ENCODE measurements at places on chromosomes 1 and 21. TPM values are rescaled to one million over a fixed set of nuclear protein-coding genes. Genes with fewer than 3 reads are reported as not detected.

GRCh38 chr1:44283524-44284173, 70.4 kb downstream of the DMAP1 start:
- no peak for DNase-seq

DNA sequence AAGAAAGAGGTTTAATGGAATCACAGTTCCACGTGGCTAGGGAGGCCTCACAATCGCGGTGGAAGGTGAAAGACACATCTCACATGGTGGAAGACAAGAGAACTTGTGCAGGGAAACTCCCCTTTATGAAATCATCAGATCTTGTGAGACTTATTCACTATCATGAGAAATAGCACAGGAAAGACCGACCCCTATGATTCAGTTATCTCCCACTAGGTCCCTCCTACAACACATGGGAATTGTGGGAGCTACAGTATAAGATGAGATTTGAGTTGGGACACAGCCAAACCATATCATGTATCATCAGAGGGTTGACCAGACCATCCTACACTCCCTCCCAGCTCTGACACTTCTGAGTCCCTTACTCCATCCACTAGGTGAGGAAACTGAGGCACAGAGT, 143.9 kb upstream of the KLHDC7A start:
- DNase-seq: no peak

DNA sequence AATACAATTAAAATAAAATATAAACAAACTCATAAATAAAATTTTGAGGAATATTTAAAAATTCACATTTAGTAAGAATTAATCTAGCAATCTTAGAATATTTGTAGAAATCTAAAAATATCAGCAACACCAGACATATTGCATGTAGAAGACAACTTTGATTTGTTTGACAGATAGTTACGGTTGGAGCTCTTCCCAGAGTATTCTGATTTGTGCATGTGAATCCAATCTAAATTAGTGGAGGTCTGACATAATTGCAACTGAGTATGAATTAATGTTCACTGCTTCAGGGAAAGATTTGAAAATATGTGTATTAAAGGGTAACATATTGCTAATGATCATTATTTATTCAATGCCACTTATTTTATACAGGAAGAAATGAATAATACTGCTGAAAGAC, 1546.2 kb downstream of the BRINP3 start:
- DNase-seq: no peak

DNA sequence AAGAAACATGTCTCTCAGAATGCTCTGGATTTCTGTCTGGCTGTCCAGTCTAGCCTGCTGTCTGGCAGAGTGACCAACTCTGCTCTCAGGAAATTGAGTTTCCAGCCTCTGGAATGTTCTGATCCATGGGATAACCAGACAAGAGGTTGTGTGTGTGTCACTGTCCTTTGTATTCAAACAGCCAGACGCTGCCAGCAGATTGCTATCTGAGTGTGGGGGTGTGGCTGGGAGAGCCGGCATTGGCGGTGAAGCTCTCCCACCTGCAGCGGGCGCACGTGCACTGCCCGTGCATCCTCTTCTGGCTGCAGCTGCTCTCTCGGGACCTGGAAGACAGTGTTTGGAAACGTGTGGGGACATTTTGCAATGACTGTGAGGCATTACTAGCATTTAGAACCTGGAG, 26.1 kb downstream of the PKP1 start:
- DNase-seq: peak; percentile 95

- DNase-seq: no peak
These were observed 119.8 kb downstream of the HLCS start for GRCh38 chr21:36846631-36847030.

GRCh38 chr1:36609241-36610027, 126.7 kb upstream of the CSF3R start:
- DNase-seq: peak; percentile 54

DNA sequence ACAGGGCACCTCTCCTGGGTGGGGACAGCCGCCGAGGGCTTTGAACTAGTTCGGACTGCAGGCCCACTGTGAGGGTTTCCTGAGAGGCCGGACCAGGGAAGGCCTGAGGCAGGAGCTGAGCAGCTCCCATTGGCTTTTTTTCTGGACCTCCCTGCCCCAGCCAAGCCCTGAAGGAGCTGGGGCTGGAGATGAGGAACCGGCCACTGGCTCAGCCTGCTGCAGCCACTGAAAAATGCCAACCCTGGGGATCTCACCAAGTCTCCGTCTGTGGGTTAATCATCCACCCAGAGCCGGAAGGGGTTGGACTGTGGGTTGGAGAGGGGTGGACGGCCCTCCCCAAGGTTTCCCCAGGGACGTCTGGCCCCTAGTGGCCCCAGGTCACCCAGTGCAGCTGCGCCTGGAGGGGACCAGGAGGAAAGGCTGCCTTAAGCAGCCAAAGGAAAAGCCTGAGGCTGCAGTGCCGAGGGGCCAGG, 2.5 kb downstream of the VWA1 start:
- no peak for DNase-seq

DNA sequence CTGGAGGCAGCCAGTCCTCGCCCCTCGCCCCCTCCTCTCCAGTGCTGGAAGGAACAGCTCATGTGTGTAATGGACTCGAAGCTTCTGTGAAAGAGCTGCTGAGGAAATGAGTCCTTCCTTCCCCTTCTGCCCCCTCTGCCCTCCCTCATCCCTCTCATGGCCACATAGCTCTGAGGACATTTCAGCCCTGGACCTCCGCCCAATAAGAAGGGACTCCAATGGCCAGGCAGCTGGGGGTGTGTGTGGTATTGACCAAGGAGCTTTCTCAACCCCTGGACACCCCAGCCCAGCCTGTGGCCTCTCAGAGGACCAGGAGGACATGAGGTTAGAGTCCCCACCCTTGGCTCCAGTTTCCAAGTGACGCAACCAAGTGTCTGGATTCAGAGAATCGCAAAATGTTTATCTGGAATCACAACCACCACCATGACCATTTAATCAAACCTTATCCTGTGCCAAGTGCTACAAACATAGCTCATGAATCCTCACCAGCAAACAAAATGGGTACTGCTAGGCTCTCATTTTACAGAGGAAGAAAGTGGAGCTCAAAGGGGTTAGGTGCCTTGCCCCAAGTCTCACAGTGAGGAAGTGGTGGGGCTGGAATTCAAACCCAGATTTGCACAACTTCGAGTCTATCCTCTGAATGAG, 47.8 kb upstream of the ECE1 start:
- DNase-seq: peak; percentile 79

DNA sequence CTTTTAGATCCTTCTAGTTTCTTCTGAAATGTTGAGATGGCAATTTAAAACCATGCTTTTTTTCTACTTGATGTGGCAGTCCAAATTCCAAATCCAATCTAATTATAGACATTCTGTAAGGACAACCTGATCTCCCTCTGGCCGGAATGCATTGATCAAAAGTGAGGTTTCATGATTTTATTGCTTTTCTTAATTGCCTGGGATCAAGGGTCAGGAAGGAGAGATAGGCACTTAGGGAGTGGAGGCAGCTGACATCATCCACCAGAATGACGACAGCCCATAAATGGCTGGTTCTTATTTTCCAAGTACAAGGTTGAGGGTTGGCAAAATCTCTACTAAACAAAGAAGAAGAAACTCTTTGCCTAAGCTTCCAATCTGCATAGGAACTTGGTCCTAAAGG, 46.4 kb upstream of the SCCPDH start:
- no peak for DNase-seq

GRCh38 chr1:245045087-245045881, 109.5 kb upstream of the KIF26B start:
- DNase-seq: peak; percentile 3

DNA sequence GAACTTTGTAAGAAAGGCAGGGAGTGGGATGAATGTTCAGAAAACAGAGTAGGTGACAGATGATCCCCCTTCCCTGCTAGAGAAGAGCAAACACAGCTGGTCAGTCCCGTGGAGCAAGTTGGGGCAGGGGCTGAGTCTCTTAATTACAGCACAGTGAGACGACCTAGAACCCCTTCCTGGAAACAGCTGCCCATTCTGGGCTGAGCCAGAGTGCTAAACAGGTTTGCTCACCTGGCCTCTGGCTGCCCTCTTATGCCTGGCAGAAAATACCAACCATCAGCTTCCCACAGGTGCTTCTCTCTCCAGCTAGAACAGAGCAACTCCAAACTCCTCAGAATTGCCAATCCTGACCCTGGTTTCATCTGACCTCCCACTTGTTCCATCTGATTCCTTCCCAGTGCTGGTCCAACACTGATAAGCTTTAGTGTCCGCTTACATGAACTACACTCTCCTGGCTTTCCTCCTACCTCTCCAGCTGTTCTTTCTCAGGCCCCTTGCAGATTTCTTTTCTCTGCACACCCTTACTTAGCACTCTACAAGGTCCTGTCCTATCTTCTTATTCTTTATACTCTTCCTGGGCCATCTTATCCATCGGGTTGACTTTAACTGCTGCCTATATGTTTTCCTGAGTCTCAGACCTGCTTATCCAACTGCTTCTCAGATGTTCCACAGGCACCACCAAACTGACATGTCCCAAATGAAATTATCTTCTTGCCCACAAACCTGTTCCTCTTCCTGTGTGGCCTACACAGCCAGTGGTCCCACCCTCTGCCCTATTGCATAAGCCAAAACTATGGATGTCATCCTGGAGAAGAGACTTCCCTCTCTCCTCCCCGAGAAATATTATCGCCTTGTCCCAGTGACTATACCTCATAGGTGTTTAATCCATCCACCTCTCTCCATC, 22.6 kb upstream of the COL9A2 start:
- DNase-seq: no peak

DNA sequence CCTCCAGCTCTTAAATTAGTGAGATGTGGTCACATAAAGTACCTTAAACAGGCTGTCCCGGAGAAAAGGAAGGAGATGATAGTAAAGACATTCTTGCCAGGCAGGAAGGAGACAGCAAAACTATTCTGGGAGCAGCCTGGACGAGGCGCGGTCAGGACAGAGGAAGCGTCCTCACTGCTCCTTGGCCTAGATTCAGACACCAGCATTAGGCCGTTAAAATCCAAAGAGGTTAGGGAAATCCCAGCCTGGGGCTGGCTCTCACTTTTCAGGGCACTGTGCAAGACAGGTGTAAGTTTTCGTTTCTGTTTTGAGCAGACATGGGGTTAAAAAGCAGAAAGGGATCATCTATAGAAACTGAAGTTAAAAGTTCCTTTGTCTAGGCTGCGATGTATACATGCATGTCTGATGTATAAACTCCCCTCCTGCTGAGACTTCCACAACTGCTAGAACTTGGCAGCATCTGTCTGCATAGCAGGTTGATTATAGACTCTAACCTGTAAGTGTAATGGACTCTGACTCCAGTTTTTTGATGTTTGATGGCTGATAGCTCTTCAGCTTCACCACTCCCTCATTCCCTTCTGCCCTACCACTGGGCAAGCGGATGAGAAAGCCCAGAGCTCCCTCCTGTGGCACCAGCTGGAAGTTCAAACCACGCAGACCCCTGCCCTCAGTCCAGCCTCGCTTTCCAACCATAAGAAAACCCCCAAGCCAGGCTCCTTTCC, 21.5 kb downstream of the STPG1 start:
- DNase-seq: peak; percentile 73

- DNase-seq: no peak
These were observed 11.9 kb upstream of the PLXNA2 start for GRCh38 chr1:208256091-208256490.

- DNase-seq: no peak
These were observed 11.8 kb downstream of the TPM3 start for GRCh38 chr1:154179946-154180687.

DNA sequence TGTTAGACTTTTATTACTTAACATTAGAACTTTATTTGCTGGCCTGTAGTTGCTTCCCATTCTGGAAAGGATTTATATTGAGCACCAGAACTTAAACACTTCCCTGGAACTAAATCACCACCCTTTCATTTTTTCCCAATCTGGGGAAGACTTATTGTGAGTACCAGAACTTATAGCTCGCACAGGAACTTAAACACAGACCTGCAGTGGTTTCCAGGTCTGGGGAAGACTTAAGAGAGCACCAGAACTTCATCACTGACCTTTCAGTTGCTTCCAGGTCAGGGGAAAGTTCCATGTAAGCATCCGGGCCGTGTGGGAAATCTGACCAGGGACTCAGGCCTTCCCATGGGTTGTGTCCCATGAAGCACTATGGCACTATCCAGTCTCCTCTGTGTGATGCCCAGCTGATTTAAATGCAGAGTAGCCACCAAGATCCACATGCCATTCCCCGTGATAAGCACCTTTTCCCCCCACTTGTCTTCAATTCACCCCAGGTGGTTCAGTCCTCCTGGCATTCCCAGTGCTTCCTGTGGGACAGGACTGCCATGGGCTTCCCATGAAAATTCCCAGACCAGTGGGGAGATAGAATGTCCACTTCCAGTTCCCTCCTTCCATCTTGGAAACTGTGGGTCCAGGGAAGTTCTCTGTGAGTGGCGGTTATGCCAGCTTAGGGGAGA, 48.9 kb downstream of the C4BPA start:
- no peak for DNase-seq

DNA sequence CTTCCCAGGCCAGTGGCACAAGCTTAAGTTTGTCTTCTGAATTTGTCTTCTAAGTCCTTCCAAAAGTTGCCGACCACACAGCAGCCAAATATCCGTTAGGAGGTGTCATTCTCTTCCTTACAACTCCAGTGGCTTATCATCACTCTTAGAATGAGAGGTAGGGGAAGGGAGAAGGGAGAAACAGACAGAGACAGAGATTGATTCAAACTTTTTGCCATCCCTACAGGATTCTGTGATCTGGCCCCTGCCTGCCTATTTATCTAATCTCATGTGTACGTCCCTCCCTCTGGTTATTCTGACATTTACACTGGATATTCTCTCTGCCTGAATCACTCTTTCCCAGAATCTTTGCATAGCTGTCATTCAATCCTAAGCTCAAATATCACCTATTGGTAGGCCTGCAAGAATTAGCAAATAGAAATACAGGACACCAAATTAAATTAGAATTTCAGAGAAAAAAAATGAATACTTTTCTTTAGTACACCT, 488 bp upstream of the GNL2 start:
- DNase-seq: no peak

DNA sequence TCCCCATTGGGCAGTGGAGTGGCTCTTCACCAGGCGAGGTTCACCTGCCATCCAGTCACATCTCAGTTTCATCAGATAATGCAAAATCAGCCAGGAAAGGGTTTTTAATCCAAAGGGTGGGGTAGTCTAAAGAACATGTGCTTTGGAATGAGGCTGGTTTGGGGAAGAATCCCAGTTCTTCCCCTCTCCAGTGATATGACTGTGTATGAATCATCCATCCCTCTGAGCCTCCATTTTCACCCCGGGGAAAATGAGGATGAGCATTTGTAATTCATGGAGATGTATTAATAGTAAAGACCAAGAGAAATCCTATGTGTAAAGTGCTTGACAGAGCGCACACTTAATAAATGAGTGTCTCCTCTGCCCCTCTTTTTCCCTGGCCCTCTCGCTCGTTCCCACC, 215.1 kb upstream of the FGGY start:
- no peak for DNase-seq

GRCh38 chr1:8533907-8534306, 216.0 kb downstream of the SLC45A1 start:
- no peak for DNase-seq

Gene AMY1A
- total RNA-seq: not detected

Gene NR5A2
- 4.9 TPM for total RNA-seq

Gene CNIH4
- total RNA-seq: 117 TPM

Gene MSH4
- 0.13 TPM for total RNA-seq

Gene SPRR5
- total RNA-seq: not detected

Gene TMEM125
- total RNA-seq: not detected
